ENCODE measurements at places on chromosomes 11 and 22. TPM values are rescaled to one million over a fixed set of nuclear protein-coding genes. Genes with fewer than 3 reads are reported as not detected.

- no peak for DNase-seq
Measured at GRCh38 chr11:14045417-14045816, 82.9 kb downstream of the SPON1 start.

- no peak for DNase-seq
Measured at GRCh38 chr11:17593466-17594245, 46.6 kb downstream of the OTOG start.

GRCh38 chr11:581752-582151, 5.5 kb downstream of the PHRF1 start:
- DNase-seq, result no peak

DNA sequence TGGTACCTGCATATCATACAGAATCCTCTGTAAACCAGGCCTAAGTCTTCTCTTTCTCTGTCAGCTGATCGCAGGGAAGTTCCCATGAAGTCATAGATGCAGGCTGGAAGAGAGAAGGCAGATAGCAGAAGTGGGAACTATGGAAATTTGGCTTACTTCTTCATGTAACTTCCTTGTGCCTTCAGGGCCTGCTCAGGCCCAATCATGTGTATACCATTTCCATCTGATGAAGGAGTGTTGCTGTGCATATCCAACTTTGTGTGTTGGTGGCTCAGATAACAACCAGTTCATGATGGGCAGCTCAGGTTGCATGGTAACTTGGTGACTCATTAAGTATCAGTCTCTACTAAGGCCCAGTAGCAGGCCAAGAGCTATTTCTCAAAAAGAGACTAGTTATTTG, 53.1 kb upstream of the CEP295 start:
- DNase-seq, result no peak

- DNase-seq, result no peak
Measured at GRCh38 chr11:22449441-22449840, 111.3 kb downstream of the SLC17A6 start.

GRCh38 chr22:29267462-29267857, 321 bp downstream of the RHBDD3 start:
- no peak for DNase-seq

The SLC15A3 gene
- total RNA-seq, result 10.6 TPM

GRCh38 chr11:117821431-117821830, 3.1 kb downstream of the FXYD2 start:
- no peak for DNase-seq

DNA sequence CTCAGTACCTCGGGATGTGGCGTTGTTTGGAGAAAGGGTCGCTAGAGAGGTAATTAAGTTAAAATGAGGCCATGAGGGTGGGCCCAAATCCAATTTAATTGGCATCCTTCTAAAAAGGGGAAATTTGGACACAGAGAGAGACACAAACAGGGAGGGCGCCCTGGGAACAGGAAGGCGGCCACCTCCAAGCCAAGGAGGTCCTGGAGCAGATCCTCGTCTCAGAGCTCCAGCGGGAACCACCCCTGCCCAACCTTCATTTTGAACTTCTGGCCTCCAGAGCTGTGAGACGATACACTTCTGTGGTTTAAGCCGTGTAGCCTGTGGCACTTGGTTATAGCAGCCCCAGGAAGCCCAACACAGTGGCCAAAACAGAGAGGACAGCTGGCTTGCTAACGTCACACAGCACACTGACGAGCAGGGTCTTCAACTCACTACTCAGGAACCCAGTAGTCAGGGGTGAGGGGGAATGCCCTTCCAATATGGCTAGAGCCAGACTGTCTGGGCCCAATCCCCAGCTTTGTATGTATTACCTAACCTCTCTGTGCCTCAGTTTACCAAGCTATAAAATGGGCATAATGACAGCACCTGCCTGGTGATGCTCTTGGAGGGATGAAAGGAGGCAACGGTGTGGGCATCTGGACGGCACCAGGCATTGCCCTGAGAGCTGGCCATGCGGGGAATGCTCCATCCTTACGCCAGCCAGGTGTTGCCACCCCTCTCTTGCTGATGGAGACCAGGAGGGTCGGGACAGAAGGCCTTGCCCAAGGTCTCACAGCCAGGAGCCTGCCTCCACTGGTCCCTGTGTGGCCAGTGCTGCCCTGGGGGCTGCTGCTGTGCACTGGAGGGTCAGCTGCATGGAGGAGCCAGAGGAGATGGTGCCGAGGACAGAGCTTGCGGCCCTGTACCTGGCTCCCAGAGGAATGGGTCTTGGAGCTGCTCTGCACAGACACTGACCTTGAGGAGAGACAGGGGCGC, 53.3 kb upstream of the LINC01488 start:
- DNase-seq, result no peak

GRCh38 chr11:14095882-14096281, 133.4 kb downstream of the SPON1 start:
- DNase-seq, result no peak

DNA sequence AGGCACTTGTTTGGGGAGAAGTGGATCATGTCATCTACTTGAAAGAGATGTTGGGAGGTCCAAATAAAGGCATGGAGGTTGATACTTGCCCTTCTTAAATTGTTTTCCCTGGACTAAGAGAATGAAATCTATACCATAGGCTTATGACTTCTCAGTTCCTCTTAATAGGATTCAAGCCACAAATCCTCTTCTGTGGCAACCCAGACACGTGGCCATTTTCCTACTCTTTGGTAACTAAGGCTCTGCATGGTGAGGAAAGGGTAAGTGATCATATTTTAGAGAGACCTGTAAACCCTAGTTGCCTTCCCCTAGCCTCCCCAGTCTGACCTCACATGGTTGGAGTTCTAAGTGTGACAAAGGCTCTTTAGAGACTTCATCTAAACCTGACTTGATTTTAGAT, 72.9 kb upstream of the CD44 start:
- DNase-seq, result no peak

DNA sequence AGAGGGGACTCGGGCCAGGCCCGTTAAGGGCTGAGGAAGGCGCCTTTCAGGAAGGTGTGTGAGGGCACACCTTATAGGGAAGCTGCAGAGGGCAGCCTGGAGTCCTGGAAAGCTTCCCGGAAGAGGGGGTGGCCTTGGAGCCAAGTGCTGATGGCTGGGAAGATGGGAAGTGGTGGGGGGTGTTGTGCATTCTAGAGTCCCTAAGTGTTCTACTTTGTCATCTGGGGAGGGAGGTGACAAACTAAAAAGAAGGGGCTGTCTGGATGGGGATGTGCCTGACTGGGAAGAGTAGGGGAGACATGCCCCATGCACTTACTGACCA, 6.8 kb downstream of the ZDHHC8 start:
- no peak for DNase-seq

The F2 gene
- total RNA-seq, result not detected

All from thyroid gland (tissue), 4 donors.